ENCODE measurements at places on chromosomes 6 and 20.

GRCh38 chr6:27864906-27865849 lies 47.0 kb downstream of the OR2B2 start:
- peak; percentile 99 for DNase-seq

DNA sequence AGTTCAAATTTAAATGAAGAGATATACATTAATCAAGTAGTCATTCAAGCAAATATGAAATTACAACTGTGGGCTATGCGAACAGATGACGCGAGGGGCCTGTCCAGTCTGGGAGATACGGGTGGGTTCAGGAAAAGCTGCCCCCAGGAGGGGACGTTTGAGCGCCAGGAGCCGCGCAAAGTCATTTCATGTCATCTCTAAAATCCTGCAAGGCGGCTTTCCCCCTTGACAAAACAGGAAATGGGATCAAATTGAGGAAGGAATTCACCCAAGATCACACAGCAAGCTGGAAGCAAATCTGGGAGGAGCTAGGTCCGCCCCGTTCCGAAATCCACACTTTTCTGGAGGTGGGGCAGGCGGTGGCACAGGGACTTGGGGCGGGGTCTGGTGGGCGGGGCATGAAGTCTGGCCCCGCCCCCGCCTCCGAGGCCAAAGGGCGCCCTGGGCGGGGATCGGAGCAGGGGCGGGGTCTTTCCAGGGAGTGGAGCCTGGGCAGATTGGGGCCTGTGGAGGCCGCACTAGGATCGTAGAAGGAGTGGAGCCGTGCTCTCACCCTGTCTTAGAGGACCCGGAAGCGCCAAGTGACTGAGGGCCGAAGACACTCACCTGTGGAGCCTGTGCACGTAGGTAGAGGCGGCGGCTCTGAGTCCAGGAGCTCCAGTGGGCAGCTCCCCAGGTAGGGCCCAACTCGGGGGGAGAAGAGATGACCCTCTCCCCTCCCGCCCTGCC lies at the start of gene LPIN3:
TSS of gene LPIN3 (plus strand) at position 495 of the 729 bp plus-strand sequence. CDS start 4,983 bp downstream, outside the sequence.
- peak; percentile 82 for DNase-seq

- peak; percentile 89 for DNase-seq
Measured at GRCh38 chr20:373171-373890, 7.2 kb upstream of the TRIB3 start.

- DNase-seq = no peak
Measured at GRCh38 chr6:143999406-143999805, 8.7 kb downstream of the PLAGL1 start.

- DNase-seq = no peak
Measured at GRCh38 chr6:98044791-98045470, 761.9 kb upstream of the MMS22L start.

- DNase-seq = no peak
Measured at GRCh38 chr20:61887596-61888093, 178.0 kb downstream of the TAF4 start.

- DNase-seq = no peak
Measured at GRCh38 chr6:126198631-126199030, 141.3 kb upstream of the CENPW start.

DNA sequence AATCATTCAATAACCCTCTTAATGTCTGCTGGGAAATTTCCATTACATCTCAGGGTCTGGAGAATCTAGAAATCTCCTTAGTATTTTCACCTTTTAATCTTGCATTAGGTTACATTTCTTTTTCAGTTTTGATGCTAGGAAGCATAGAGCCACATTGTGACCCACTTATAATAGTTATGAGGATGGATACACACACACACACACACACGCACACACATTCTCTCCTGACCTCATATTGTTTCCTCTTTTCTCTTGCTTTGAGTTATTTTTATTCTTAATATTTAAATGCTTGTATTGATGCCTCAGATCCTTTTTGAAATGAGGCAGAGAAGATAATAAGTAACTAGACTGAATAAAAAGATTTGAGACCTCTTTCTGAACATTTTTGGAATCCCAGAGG lies 128.4 kb downstream of the KLHL32 start:
- peak; percentile 60 for DNase-seq

Measured in MV-4-11 (cell line).